ENCODE measurements at places on chromosomes 5 and 9.

GRCh38 chr5:43033841-43034590 lies 6.1 kb downstream of the ANXA2R start:
- no peak for ATAC-seq
- peaks cover 24% of the 10 kb centered on the region for H3K4me1 ChIP-seq
- H3K27ac ChIP-seq: no peak overlapping the region
- H3K27me3 ChIP-seq: no peaks in the 10 kb centered on the region

DNA sequence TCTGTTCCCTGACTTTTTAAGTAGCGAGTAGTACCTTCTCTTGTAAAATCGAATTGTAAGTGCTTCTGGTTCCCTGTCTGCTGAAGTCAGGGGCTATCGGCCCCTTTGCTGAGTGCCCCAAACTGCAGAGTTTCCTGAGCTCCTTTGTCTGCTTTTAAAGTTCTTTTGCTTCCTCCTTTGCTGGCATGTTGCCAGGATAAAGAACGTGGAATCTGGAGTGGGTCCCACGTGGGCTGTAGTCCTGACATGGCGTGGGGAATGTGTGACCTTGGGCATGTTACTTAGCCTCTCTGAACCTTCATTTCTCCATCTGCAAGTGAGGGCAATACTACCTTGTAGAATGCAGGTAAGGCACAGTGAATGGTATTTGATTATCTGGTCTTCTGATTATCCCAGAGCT lies 13.7 kb upstream of the ODF2 start:
- no peak for ATAC-seq
- H3K36me3 ChIP-seq: no peaks in the 10 kb centered on the region
- no peaks in the 10 kb centered on the region for H3K4me1 ChIP-seq
- no peaks in the 10 kb centered on the region for H3K27me3 ChIP-seq
- no peak overlapping the region for H3K27ac ChIP-seq
- no peak overlapping the region for H3K4me3 ChIP-seq

GRCh38 chr9:126294331-126295081 lies 32.1 kb upstream of the MVB12B start:
- H3K36me3 ChIP-seq: no peaks in the 10 kb centered on the region
- no peak overlapping the region for H3K4me3 ChIP-seq
- no peak for ATAC-seq
- H3K27ac ChIP-seq: no peak overlapping the region
- peaks cover 10% of the 10 kb centered on the region for H3K27me3 ChIP-seq

DNA sequence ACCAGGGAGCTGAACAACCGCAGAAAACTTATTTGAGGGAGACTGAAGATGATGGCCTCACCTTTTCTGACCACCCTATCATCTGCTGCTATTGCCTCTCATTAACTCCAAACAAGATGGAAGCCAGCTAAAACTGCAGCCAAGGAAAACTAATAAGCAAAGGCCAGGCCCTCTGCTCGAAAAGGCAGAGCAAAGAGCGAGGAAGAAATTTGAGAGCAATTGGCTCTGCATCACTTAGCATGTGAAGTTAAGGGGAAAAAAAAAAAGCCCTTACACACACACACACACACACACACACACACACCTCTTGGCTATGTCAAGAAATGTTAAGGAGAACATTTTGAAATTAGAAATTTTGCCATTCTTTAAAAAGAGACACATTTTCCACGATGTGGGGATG lies 228.1 kb upstream of the CYLC2 start:
- no peaks in the 10 kb centered on the region for H3K4me1 ChIP-seq
- no peak overlapping the region for H3K27ac ChIP-seq
- H3K27me3 ChIP-seq: no peaks in the 10 kb centered on the region
- H3K4me3 ChIP-seq: no peak overlapping the region
- ATAC-seq: no peak

DNA sequence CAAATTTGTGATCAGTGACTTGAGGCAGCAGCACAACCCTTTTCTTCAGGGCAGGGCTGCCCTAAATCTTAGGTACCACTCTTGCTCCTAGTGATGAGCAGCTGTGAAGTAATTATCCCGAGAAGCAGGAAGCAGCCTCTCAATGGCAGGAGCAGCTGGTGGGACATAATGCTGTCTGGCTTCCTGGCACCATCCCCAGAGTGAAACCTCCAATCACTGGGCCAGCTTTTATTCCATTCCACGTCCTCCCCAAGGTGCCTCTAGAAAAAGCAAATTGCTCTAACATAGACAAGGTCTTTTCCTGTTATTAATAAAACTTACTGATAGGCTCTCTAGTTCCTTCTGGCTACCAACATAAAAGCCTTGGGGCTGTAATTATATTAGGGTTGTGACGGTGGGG lies 154.0 kb downstream of the FRMD3 start:
- H3K27ac ChIP-seq: no peak overlapping the region
- H3K27me3 ChIP-seq: no peaks in the 10 kb centered on the region
- no peaks in the 10 kb centered on the region for H3K4me1 ChIP-seq

- peaks cover 56% of the 10 kb centered on the region for H3K36me3 ChIP-seq
- H3K27ac ChIP-seq: no peak overlapping the region
Observed at GRCh38 chr9:125558453-125559092, 148.4 kb downstream of the MAPKAP1 start.

DNA sequence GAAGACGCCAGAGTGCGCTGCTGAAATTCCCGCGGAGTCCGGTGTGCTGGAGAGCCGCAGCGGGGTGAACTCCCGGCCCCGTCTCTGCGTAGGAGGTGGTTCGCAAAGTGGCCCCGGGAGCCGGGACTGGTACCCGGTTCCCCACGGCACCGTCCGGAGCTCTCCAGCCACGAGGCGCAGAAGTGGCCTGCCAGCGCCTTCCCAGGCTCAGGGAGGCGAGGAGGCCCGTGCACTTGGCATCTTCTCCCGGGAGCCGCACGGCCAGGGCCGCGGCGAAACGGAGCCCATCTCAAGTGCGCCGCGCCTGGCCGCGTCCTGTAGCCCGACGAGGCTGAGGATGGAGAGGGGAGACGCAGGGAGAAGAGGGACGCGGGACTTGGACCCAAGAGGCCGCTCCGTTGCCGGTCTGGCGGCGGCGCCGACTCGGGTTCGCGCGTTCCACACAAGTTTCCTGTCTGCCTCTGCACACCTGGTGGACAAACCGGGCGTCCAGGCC lies 1.1 kb upstream of the IRX1 start:
- H3K36me3 ChIP-seq: no peaks in the 10 kb centered on the region
- peaks cover 41% of the 10 kb centered on the region for H3K27me3 ChIP-seq
- ATAC-seq: no peak
- no peaks in the 10 kb centered on the region for H3K4me1 ChIP-seq
- no peak overlapping the region for H3K4me3 ChIP-seq
- no peak overlapping the region for H3K27ac ChIP-seq

DNA sequence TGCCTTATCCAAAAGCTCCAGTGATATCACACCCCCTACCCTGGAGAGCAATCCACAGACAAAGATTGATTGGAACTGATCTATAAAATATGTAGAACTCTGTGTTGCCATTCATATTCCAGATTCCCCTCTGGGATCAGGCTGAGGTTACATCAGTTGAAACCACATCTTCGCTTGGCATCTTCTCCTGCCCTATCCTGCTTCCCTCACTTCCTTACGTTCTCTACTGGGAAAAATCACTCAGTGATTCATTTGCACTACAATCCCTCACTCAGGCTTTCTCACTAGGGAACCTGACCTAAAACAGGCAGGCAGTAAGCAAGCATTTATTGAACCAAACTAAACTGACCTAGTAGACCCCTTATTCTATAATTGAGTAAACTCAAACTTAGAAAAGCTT lies 111.7 kb downstream of the ESM1 start:
- H3K36me3 ChIP-seq: peaks cover 5% of the 10 kb centered on the region
- peaks cover 5% of the 10 kb centered on the region for H3K4me1 ChIP-seq
- peaks cover 51% of the 10 kb centered on the region for H3K27me3 ChIP-seq
- no peak overlapping the region for H3K27ac ChIP-seq

GRCh38 chr9:114909661-114910060 lies 20.7 kb downstream of the TNFSF8 start:
- H3K4me3 ChIP-seq: peak overlapping the region; percentile 86
- peaks cover 99% of the 10 kb centered on the region for H3K36me3 ChIP-seq
- H3K27me3 ChIP-seq: no peaks in the 10 kb centered on the region
- peaks cover 57% of the 10 kb centered on the region for H3K4me1 ChIP-seq
- no peak for ATAC-seq

DNA sequence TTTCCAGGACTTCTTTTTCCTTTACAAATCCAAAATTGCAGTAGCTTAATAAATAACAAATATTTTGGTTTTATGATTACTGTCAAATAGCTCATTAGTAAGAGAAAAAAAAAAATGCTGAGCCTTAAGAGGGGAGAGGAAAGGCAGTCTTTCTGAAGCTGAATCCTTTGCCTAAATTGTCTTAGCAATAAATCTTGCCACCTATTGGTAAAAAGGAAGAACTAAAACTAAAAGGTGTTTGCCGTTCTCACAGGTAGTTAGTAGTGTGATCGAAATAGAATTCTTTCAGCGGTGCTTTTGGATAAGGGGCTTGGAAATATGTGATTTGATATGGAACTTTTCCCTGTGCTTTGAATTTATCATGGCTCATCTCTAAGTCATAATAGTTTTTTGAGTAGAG lies 31.2 kb downstream of the PIK3R1 start:
- no peak for ATAC-seq
- no peak overlapping the region for H3K4me3 ChIP-seq
- H3K27ac ChIP-seq: no peak overlapping the region
- H3K36me3 ChIP-seq: peaks cover 10% of the 10 kb centered on the region

GRCh38 chr9:127075624-127076372 lies 46.6 kb downstream of the ANGPTL2 start:
- H3K36me3 ChIP-seq: peaks cover 6% of the 10 kb centered on the region
- no peaks in the 10 kb centered on the region for H3K4me1 ChIP-seq
- H3K4me3 ChIP-seq: no peak overlapping the region
- no peak for ATAC-seq
- no peaks in the 10 kb centered on the region for H3K27me3 ChIP-seq
- no peak overlapping the region for H3K27ac ChIP-seq

DNA sequence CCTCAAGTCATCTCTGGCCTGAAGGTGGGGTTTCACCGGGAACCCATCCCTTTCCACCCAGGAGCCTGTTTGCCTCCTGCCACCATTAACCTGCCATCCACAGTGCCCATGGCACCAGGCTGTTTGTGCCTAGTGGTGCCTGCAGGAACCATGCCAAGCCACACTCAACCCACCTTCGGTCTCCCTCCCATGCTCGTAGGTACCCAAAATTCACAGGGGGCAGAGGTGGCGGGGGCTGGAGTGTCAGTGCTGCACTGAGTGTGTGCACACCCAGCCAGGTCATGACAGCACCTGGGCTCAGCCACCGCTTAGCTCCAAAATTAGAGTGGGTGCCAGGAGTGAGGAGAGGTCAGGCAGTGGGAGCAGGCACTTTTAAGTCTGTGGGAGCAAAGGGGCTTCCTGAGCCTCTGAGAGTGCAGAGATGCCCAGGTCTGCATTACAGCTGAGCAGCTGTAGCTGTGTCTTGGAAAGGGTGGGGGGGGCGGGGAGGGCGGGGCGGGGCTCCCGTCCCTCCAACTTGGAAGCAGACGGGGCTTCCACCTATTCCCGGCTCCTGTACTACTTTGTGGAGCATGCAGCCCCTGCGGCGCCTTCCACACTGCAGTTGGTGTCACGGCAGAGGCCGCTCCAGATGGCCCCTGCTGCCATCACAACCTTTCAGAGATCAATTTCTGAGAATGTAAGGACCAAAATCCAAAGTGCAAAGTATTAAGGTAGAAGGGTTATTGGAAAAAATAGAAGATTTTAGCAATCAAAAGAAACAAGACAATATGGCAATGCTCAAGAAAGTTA lies 2396.8 kb upstream of the C9orf72 start:
- no peaks in the 10 kb centered on the region for H3K4me1 ChIP-seq
- no peak overlapping the region for H3K27ac ChIP-seq
- ATAC-seq: no peak

DNA sequence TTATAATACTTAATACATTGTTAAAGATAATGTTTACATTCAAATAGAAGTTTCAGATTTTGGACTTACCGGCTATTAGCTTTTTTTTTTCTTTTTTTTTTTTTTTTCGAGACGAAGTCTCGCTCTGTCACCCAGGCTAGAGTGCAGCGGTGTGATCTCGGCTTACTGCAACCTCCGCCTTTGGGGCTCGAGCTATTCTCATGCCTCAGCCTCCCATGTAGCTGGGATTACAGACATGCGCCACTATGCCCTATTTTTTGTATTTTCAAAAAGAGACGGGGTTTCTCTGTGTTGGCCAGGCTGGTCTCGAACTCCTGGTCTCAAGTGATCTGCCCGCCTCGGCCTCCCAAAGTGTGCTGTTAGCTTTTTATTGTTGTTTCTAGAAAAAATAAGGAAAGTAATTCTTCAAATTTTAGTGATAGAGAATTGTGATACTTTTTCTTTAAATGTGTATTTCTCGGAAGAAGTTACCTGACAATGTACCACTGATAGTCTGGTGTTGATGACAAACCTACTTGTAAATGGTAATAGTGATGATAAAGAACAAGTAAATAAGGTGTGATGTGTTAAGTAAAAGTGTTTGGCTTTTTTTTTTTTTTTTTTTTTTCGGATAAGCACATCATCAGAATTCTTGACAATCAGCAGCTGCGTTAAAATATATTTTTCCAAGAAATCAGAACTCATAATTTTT lies 2.7 kb downstream of the CDC42SE2 start:
- H3K27me3 ChIP-seq: no peaks in the 10 kb centered on the region
- H3K4me1 ChIP-seq: peaks cover 27% of the 10 kb centered on the region
- H3K36me3 ChIP-seq: peaks cover 82% of the 10 kb centered on the region

Data from activated T-helper 17 cell treated with anti-CD3 and anti-CD28 coated beads, Interleukin-2, amount 50 U/mL, for 72 hours (primary cell).